HS-27A (cell line): ENCODE measurements at places on chromosomes 12 and 14.

- no peak for DNase-seq
These were observed 16.0 kb upstream of the SERPINA4 start for GRCh38 chr14:94545131-94545841.

GRCh38 chr14:74826574-74826973 lies 49.4 kb downstream of the PROX2 start:
- no peak for DNase-seq

GRCh38 chr14:79896009-79896408 lies 315.3 kb downstream of the DIO2 start:
- DNase-seq: no peak

GRCh38 chr14:95329941-95330340 lies 10.2 kb upstream of the CLMN start:
- no peak for DNase-seq

GRCh38 chr12:45638386-45638785 lies 91.1 kb upstream of the ARID2 start:
- DNase-seq: no peak

GRCh38 chr12:10214136-10214894 lies 1.6 kb downstream of the GABARAPL1 start:
- no peak for DNase-seq

DNA sequence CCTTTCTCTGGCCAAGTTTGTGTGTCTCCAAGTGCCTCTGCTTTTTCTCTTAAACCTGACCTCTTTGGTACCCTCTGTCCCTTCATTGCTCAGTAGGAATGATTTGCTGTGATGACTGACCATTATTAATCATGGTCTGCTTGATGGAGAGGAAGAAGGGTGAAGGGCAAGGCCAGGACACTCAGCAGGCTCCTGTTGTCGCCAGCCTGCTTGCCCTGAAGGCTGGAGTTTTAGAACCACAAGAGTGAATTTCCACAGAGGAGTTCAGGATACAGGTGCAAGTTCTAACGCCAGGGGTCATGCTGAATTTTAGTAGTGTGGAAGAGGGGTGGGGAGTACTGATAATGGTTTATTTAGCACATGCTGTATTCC lies 2.8 kb upstream of the ITGA5 start:
- no peak for DNase-seq

DNA sequence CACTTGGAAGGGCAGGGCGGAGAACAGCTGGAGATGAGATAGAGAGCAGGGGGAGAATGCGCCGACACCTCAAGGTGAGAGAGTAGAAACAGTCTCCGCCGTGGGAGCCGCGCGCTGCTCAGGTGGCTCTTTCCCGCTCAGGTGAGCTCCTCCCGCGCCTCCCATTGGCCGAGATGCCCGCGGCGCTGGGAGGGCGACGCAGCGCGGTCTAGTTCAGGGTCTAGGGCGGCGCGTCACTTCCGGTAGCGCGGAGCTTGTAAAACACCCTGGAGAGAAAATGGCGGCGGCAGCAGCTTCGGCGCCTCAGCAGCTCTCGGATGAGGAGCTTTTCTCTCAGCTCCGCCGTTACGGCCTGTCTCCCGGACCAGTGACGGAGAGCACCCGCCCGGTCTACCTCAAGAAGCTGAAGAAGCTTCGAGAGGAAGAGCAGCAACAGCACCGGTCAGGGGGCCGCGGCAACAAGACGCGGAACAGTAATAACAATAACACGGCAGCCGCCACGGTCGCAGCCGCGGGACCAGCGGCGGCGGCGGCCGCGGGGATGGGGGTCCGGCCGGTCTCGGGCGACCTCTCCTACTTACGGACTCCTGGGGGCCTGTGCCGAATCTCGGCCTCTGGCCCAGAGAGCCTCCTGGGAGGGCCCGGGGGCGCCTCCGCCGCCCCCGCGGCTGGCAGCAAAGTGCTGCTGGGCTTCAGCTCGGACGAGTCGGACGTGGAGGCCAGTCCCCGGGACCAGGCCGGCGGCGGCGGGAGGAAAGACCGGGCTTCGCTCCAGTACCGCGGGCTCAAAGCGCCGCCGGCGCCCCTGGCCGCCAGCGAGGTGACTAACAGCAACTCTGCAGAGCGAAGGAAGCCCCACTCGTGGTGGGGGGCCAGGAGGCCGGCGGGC lies at the start of gene LEMD3:
LEMD3 (plus strand) TSS at position 264 of the 889 bp plus-strand sequence; CDS start at position 278, 14 bp downstream.
- peak; percentile 64 for DNase-seq

DNA sequence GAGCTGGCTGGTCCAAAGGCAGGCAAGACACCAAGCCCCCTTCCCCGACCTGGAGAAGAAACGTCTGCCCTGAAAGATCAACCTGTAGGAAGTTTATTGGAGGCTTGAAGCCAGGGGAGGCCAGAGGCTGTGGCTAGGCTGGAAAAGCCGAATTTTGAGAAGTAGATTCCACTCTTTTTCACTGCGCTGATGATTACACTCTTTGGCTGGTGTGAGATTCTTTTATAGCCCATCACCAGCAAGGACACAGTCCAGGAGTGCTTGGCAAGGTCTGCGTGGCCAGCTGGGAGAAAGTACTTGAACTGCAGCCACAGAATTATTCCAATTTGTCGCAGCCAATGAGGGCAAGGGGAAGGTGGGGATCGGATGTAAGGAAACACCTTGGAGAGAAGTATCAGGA lies 45.0 kb downstream of the SYNE3 start:
- DNase-seq: no peak

GRCh38 chr12:124413401-124413800 lies 118.5 kb downstream of the RFLNA start:
- DNase-seq: no peak

DNA sequence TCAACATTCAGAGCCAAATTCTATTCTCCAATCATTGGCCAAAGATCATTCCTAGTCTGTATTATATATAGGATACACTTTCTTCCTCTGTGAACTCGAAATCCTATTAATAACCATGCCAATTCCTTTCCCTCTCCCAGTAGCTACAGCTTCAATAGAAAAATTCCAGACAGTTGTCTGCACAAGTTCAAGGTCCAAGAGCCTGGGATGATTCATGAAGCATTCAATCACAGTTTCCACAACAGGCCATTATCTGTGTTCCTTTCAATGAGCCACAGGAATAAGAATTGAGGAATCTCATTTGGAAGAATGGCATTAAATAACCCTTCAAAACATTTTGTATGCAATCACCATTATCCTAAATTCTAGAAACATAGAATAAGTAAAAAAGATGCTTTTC lies 437.4 kb downstream of the RMST start:
- no peak for DNase-seq

GRCh38 chr12:26058818-26059217 lies 66.0 kb downstream of the BHLHE41 start:
- no peak for DNase-seq

DNA sequence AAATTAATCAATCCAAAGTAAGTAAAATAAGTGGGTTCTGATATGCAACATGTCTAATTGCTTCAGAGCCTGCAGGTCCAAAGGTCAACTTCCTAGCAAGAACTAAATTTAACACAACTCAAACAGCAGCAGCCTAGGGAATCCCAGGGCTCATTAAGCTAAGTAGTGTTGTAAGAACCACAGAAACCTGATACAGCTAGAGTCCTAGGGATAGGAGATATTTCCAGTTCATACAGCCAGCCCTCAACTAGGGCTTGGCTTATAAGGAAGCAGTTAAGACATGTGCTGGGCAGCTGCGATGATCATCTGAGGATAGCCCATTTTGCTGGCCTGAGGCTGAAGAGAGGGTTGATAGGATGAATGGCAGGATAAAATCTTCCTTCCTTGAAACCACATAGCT lies at the start of gene OR4Q3:
OR4Q3 (plus strand) TSS at position 316 of the 400 bp plus-strand sequence.
- DNase-seq: no peak

GRCh38 chr14:37746140-37746832 lies 150.9 kb downstream of the TTC6 start:
- no peak for DNase-seq

DNA sequence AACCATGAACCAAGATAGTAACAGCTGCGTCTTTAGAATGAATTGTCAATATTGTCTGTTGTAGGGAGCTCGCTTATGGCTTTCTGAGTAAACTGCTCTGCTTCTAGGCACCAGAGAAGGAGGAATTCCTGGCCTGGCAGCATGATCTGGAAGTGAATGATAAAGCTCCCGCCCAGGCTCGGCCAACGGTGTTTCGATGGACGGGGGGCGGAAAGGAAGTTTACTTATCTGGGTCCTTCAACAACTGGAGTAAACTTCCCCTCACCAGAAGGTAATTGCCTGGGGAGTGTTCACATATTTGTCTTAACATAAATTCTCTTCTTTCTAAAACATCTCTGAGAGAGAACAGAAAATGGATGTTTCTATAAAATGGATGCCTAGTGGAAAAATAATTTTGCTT lies 4.3 kb downstream of the PRKAB1 start:
- DNase-seq: no peak

GRCh38 chr12:60704171-60704914 lies 1108.5 kb downstream of the SLC16A7 start:
- DNase-seq: no peak

- no peak for DNase-seq
These were observed 365.7 kb upstream of the FKBP4 start for GRCh38 chr12:2429032-2429431.

GRCh38 chr12:32034045-32034444 lies 72.6 kb upstream of the BICD1 start:
- no peak for DNase-seq

GRCh38 chr14:63474111-63474510 lies 69.1 kb downstream of the PPP2R5E start:
- no peak for DNase-seq

GRCh38 chr12:109250523-109250922 lies 58.6 kb downstream of the FOXN4 start:
- no peak for DNase-seq

DNA sequence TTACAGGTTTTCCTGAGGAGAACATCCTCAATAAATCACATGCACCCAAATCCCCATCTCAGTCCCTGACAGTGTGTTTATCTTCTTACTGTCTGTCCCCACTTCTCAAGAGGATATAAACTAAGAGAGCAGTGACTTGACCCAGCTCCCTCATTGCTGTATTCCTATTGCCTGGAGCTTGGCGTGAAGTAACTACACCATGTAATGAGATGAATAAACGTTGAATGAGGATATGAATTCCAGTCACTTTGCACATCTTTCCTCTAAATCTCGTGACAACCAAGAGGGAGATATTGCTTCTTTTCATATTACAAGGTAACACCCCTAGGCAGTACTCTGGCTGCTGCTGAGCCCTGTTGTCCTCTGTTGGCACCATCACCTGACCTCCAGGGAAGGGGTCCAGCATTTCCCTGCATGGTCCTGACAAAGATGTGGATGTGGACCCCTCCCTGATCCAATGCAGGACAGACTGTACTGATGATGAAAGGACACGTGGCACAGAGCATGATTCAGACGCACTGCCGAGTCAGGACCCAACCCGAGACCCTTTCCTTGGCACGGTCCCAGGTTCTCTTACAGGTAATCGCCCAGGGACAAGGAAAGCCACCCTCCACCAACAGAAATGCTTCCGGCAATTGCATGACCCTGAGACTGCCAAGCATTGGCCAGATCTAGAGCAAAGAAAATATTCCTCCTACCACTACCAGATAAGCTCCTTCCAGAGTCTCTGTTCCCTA lies 47.7 kb upstream of the CPM start:
- no peak for DNase-seq
